Cardiac fibroblast (primary cell): ENCODE measurements at places on chromosomes 7 and 10.
A peak's percentile ranks its signal among the peaks of the same experiment; 100 is the strongest.

DNA sequence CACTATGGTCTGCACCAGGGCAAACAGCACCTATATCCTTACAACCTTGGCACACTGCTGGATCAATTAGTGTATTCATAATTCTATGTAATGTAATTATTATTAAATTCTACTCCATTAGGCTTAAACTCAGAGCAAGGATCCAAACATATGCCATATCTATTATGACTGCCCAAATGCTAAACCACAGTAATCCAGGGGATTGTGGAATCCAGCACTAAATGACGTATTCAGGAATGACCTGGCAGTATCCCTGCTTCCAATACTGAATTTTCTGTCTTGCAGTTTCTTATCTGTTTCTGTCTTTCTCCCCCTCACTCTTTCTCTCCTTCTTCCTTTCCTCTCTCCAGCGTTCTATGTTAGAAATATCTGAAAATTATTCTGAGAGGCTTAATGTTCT lies 16.5 kb upstream of the UBE2D1 start:
- peak; percentile 51 for DNase-seq

DNA sequence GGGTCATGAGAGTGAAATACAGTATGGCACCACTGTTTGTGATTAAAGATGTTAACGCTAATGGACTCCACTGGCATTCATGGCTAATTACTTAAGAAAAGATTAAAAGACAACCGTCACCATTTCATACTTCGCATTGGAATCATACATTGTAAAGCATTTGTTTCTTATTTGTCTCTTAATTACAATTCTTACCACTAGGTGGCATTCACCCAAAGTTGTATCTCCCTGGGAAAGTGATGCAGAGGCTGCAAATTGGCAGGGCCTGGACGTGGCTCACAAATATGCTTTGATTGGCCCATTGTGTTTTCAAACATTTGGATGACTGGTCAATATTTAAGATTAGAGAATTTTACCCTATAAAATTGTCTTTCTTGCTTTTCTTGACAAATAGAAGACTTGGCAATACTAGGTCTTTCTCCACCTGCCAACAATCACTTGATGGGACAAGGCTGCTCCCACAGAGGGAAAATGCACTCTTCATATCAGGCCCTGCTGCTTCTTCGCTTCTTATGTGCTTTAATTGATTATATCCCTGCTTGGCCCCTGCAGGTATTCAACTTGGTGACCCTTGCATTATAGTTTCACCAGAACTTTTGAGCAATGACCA lies 72.1 kb upstream of the STARD3NL start:
- DNase-seq = peak; percentile 68

GRCh38 chr10:1774796-1775195 lies 37.5 kb upstream of the ADARB2 start:
- DNase-seq = no peak

- DNase-seq = peak; percentile 34
These were observed 104.2 kb downstream of the COL26A1 start for GRCh38 chr7:101466871-101467270.

- no peak for DNase-seq
These were observed 276.8 kb downstream of the KCNMA1 start for GRCh38 chr10:77360835-77361234.
